Karpas-422 (cell line): ENCODE measurements at places on chromosomes 1 and 21. TPM values are rescaled to one million over a fixed set of nuclear protein-coding genes. Genes with fewer than 3 reads are reported as not detected.

The OR2L5 gene
- total RNA-seq, result 0.19 TPM in 1 of 2 replicates, not detected in the other

The PLA2G2D gene
- not detected in 2 replicates for total RNA-seq

The REN gene
- not detected in 2 replicates for total RNA-seq

DNA sequence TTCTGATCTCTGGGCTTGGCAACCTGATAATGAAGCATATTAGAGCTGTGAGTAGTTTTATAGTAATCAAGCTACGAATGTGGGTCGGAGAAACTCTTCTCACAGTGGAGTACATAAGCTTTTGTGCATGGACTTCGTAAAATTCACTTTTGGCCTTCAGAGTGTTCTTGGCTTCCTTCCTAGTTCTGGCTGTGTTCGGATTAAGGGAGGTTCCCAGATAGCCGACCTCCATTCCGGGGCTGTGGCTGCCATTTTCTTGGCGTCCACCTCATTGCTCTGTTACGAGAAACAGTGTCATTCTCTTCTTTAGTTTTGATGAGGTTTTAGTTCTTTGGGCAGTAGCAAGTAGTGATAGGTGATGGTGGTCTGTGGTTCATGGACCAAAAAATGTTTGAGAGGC, 26.3 kb downstream of the CAMTA1 start:
- no peaks in the 10 kb centered on the region for H3K27me3 ChIP-seq
- no peak for DNase-seq
- H3K36me3 ChIP-seq, result no peaks in the 10 kb centered on the region
- no peak overlapping the region for H3K4me3 ChIP-seq
- peaks cover 23% of the 10 kb centered on the region for H3K4me1 ChIP-seq
- no peak overlapping the region for H3K27ac ChIP-seq
